ENCODE measurements at places on chromosomes 2 and 18. TPM values are rescaled to one million over a fixed set of nuclear protein-coding genes. Genes with fewer than 3 reads are reported as not detected.

FAP gene
- 8.7 TPM for total RNA-seq

AP1S3 gene
- total RNA-seq = 57.7 TPM

GRCh38 chr2:101341901-101342624 is 33.6 kb upstream of the RNF149 start:
- peak; percentile 78 for DNase-seq

DNA sequence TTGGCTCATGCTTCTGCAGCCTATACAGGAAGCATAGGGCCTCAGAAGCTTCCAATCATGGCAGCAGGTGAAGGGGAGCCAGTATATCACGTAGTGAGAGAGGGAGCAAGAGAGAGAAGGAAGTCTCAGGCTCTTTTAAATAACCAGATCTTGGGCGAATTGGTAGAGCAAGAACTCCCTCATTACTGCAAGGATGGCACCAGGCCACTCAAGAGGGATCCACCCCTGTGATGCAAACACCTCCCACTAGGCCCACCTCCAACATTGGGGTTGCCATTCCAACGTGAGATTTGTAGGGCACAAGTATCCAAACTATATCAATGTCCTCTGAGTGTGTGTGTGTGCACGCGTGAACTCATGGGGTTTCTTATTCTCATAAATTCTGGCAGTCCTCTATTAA is 37.6 kb upstream of the RMP24 start:
- DNase-seq = no peak

- no peak for DNase-seq
These were observed 187.8 kb downstream of the KCNJ3 start for GRCh38 chr2:154886316-154886715.

Measured in MCF 10A (cell line).